NCI-H460 (cell line): ENCODE measurements at places on chromosomes 11 and 22. TPM values are rescaled to one million over a fixed set of nuclear protein-coding genes. Genes with fewer than 3 reads are reported as not detected.

- DNase-seq, result no peak
These were observed 53.7 kb upstream of the SPTBN2 start for GRCh38 chr11:66782726-66783125.

GRCh38 chr22:39833093-39833492 lies 60.5 kb downstream of the ENTHD1 start:
- no peak for DNase-seq

- DNase-seq, result no peak
These were observed 492.6 kb upstream of the CADM1 start for GRCh38 chr11:115996808-115997188.

- no peak for DNase-seq
These were observed 7.2 kb downstream of the TMEM86A start for GRCh38 chr11:18705651-18706281.

DNA sequence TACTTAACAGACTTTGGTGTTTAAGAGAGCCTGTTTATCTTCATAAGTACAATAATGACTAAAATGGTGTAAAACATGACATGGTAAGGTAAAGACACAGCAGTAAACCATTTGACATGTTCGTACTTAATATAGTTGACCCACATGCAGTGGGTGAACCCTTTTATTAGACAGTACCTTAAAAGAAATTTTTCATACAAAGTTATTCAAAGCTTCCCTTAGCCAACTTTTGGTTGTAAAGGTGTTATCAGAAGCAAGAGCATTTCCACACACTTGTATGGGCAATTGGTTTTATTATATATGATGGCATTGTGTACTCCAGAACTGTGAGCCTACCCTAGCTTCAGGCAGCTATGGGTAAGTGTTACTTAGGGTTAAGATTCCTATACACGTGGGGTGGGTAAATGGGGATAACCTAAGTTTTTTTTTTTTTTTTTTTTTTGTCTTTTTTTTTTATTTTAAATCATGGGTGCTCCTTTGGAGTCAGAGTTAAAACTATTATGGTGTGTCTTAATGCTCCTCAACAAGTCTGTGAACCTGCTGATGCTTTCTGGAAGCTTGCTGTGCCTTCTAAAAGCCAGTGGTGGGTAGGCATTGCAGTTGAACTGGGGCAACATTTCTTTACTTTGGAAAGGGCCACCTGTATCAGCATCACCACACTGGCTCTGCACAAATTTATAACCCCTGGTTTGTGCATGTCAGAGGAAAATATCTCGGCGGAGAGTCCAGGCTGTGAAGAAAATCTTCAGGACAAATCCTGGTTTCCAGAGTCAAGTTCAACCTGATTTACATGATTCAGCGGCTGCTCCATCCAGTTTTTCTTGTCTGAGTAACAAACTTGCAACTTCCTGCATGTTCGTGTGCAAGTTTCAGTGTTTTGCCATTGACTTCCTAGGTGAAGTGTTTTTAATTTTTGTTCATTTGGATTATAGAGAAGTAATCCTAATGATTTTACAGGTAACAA lies 3.3 kb downstream of the PCF11 start:
- DNase-seq, result no peak

- DNase-seq, result no peak
These were observed 41.4 kb upstream of the ZBED5 start for GRCh38 chr11:10899121-10899830.

GRCh38 chr11:22792497-22792896 lies 37.1 kb downstream of the SVIP start:
- peak; percentile 44 for DNase-seq

DNA sequence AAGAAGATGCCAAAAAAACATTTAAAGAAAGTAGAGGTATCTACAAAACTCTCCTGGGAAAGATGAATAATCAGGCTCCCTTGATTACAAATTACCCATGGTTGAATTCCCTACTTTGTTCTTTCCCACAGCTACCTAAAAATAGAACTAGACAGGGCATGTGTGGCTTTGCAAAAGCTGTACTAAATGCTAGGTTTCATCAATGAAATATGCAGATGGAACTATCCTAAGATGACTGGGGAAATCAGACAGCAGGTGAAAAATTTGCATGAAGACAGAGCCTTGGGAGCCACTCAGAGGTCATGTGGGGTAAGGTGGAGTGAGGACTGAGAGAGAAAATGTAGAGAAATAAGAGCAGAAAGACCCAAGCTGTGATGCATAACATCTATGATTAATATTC lies 14.7 kb downstream of the LAYN start:
- DNase-seq, result no peak

DNA sequence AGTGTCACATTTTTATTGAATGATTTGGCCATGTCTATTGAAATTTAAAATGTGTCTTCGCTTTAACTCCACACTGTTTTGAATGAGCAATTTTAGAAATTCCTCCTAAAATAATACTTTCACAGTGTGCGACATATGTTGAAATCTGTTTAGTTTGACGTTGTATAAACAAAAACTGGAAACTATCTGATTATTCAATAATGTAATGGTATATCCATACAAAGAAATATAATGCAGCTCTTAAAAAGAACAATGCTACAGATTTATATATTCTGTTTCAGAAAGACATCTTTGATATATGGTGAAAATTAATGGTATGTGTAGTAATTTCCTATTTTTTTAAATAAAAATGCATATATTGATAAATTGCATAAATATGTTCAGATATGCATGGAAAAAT lies 268.7 kb upstream of the SORL1-AS1 start:
- no peak for DNase-seq

DNA sequence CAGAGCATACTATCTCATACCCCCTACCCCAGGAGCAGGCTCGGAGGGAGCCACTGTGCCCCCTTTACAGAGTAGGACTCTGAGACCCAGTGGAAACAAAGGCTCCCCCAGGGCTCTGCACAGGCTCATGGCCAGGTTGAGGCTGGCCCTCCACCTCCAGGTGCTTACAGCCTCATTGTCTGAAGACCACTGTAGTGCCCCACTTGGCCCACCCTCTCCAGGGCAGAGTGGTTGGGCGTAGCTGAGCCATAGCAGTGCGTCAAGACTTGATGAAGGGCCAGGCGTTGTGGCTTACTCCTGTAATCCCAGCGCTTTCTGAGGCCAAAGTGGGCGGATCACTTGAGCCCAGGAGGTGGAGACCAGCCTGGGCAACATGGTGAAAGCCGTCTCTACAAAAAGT lies 1.7 kb downstream of the ANKRD13D start:
- no peak for DNase-seq

The BAIAP2L2 gene
- total RNA-seq, result not detected in 2 replicates

The SCO2 gene
- total RNA-seq, result 3.0 and 4.0 TPM in 2 replicates

The HNRNPUL2 gene
- 4.4 and 7.5 TPM in 2 replicates for total RNA-seq
